ENCODE measurements at places on chromosomes 5 and 9.

GRCh38 chr9:114271556-114272510, 51.1 kb upstream of the ORM1 start:
- DNase-seq, result peak; percentile 39

DNA sequence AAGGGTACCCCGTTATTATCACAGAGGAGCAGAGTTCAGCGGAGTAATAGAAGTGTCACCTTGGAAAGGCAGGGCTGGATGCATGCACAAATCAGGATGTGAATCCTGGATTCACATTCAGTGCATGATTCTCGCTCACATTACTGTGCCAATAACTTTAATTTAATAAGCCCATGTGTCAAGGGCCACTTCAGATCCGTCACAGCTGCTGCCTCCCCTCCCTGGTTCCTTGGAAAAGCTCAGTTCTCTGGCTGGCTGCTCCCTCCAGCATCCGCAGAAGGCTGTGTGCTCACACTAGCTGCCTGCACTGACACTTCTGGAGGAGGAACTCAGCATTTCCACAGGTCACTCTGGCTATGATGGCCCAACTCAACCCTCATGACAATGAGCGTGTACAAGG, 256.8 kb upstream of the ADAMTS16 start:
- DNase-seq, result no peak

DNA sequence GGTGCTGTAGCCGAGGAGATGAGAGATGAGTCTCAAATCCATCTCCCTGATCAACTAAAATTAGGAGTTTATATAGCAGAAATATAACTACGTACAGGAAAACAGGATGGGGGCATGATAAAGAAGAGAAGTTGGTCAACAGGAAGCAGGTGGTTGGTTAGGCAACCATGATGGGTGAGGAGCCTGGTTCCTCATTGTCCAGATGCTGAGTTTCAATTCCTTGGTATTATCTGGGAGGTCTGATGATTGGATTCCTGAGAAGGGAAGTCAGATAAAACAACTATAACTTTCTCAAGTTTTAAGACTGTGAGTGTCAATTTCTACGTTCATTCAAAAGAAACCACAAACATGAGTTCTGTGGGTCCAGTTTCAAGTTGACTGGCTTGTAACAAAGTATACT, 323.9 kb downstream of the MTRR start:
- DNase-seq, result no peak

DNA sequence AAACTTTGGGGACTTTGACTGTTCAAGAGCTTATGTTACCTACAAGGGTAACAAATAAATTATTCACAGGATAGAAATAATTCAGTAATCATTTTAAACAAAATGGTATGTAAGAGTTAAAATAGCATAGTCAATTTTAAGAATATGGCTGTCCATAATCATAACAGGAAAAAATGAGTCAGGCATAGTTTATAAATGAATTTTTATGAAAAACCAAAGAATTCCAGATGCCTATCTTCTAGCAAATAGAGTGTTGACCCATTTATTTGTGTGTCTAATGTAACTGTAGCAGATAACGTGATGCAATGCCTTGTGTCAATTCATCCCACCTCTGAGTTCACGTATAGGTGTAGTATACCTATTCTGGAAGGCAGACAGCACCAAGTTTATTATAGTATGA, 169.7 kb upstream of the CDH9 start:
- no peak for DNase-seq

DNA sequence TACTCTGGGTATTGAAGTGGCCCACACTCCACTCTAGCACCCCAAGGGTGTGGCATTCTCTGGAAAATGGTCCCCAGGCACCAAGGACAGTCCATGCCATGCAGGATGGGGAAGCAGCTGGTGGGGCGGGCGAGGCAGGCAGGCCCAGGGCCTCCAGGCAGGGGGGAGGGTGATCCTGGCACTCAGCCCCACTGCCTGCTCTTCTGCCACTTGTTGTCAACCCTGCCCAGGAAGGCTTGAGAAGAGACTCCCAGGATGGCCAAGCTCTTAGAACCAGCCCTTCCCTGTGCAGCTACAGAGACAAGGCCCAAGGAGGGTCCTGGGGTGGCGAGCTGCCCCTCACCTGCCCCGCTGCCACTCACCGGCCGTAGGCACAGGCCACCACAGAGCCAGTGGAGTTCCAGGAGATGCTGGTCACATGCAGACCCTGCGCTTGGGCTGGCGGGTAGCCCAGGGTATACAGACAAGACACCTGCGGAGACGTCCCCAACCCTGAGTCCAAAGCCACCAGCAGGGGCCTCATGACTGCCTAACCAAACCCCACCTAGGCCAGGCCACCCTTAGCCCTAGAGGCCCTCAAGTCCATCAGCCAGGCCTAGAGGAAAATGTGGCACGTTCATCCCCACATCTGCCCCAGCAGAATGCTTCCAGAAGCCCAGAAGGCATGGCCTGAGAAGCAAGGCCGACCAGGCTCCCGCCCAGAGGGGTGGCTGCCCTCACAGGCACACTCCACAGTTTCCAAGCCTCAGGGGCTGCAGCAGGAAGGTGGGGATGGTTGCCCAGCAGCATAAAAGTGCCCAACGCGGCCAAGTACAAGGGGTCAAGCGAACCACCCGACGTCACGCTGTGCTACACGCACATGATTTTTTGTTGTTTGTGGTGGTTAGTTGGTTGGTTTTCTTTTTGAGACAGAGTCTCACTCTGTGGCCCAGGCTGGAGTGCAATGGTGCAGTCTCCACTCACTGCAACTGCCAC, 19.8 kb downstream of the DYNC2I2 start:
- DNase-seq, result peak; percentile 34

- no peak for DNase-seq
Observed at GRCh38 chr9:1910269-1910811, 104.8 kb upstream of the SMARCA2 start.

DNA sequence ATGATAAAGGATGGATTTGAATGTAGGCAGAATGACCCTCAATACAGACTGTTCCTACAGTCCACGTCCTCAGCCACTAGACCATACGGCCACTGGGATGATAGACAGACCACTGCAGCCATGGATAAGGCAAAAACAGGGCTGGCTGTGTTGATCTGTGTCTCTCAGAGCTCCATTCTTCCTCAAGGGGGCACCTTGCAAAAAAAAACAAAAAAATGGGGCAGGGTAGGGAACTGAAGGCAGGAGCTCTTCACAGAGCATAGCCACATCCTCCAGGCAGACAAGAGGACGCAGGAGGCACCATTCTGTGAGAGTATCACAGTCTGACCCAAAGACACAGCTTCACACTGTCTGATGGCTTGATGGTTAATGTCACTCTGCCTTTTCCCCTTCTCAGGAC, 61.2 kb upstream of the GABRP start:
- DNase-seq, result no peak

DNA sequence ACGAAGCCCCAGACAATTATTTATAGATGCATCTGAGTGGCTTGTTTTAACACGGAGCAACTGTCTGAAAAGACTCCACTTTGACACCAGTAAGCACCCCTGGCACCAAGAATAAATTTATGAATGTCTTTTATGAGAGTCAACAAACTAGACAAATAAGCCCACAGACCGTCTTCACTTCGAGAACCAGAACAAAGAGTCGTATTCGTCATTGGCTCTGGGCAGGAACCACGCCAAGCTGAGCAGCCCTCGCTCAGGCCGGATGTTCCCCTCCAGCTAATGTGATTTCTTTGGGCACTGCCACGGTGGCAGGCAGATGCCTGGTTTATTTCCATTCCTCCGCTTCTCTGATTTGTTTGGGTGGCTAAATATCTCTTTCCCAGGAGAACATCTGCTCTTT, 91.9 kb upstream of the STC2 start:
- peak; percentile 79 for DNase-seq

DNA sequence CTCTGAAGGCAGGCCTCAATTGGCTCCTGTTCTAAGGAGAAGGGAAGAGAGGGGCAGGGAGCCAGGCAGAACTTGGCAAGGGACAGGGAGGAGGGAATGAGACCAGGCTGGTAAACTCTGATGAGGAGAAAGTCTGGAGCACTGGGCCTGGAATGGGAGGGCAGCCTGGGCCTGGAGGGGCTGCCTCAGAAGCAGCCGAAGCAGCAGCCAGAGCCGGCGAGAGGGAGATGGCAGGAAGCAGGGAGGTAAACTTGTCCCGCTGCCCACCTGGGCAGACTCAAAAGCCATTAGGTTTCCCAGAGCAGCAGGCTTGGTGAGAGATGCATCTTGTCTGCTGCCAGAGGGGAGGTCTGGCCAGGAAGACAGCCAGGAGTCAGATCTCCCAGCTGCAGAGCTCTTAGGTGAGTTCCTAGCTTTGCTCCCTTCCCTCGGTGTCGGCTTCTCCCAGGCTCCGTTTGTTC, 37.0 kb upstream of the CRB2 start:
- no peak for DNase-seq

- DNase-seq, result no peak
Observed at GRCh38 chr9:116319480-116319879, 165.9 kb downstream of the PAPPA start.

DNA sequence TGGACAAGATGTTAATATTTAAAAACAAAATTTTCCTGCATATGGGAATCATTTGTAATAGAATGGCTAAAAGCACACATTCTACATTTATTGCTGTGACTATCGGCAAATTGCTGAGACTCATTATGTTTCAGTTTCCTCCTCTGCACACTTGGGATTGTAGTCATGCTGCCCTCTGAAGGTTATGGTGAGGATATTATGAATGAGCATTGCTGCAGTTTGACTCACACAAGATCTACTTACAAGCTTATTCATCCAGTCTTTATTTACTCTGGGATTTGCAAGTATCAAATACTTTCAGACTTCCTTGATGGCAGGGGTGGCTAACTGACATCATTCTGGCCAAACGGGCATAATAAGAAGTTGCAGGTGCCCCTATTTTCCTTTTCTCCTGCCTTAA, 9.5 kb upstream of the NFIL3 start:
- DNase-seq, result peak; percentile 79

GRCh38 chr5:60822285-60822556, 21.8 kb downstream of the ELOVL7 start:
- DNase-seq, result no peak

DNA sequence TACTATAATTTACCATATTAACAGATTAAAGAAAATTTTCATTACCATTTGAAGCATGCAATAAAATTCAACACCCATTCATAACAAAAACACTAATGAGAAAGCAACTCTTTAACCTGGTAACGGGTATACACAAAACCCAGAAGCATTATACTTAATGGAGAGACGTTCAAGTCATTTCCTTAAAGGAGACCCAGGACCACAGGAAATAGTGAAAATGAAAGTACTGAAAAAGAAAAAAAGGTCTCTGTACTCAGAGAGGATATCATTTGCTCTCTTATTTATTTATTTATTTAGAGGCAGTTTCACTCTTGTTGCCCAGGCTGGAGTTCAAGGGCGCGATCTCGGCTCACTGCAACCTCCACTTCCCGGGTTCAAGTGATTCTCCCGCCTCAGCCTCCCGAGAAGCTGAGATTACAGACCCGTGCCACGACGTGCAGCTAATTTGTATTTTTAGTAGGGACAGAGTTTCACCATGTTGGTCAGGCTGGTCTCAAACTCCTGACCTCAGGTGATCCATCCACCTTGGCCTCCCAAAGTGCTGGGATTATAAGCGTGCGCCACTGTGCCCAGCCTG, 61.6 kb downstream of the SETX start:
- DNase-seq, result no peak

- DNase-seq, result peak; percentile 88
Observed at GRCh38 chr9:121350993-121351561, 19.0 kb downstream of the STOM start.

GRCh38 chr5:131373265-131373664, 109.4 kb downstream of the CDC42SE2 start:
- no peak for DNase-seq

DNA sequence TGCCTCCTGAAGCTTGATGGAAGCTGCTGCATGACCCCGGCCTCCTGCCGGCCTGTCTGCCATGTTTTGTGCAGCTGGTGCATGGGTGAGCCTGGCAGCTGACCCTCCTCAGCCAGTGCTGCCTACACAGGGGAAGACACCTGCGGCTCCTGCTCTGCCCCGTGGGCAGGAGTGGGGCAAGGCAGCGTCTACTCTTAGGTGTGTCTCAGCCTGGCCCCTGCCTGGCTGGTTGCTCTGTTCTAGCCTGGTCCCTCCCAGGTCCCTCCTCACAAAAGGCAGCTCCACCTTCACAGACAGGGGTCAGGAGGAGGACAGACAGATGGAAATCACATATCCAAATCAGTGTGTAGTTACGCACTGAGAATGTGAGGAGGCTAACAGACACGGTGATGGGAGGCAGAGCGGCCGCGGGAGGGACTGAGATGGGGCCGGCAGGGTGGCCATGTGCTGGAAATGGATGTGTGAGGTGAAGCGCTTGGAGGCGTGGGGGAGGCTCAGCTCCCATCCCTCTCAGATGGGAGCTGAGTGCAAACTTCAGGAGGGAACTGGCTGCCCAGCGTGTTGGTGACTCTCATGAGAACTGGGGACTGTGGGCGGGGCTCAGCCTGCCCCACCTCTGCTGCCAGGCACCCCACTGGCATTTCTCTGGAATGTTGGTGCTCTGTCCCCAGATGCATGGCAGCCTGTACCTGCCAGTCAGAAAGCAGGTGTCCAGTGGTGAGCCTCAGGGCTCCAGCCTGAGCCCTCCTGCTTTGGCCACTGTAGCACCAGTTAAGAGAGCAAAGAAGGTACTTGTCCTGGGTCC, 43.4 kb downstream of the PPARGC1B start:
- no peak for DNase-seq

DNA sequence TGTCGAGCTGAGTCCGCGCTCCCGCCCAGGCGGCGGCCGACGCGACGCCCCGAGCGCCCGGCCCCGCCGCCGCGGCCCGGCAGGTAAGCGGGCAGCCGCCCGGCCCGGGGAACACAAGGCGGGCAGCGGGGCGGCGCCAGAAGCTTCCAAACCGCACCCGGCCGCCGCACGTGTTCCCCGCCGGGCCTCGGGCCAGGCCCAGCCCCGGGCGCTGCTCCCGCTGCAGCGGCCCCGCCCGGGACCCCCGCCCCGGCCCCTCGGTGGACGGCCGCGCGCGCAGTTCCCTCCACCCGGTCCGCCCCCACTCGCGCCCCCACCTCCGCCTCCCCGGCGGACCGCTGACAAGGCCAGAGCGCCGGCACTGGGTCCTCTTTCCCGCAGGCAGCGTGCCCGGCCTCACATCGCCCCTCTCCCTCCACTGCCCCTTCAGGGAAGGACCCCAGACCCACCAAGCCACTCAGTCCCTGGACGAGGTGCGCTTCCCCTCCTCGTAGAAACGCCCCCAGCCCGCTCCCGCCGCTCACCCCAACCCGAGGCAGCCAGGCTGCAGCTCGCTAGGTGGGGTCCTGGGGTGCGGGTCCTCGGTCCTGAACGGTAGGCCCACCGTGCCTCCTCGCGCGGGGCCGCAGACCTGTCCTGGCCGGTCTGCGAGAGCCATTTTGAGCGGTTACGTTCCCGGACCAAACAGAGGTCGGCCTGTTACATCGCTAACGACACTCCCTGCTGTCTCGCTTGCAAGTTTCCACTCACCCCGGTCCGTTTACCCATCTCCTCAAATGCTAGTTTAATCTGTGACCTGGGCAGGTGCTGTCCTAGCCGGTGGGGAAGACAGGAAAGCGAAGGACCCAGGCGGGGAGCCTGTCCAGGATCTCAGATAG, 475 bp downstream of the WDR5 start:
- DNase-seq, result peak; percentile 6

GRCh38 chr9:137748311-137748710, 129.3 kb upstream of the CACNA1B start:
- no peak for DNase-seq

GRCh38 chr9:5408596-5408995, 29.1 kb downstream of the PLGRKT start:
- no peak for DNase-seq

- DNase-seq, result peak; percentile 13
Observed at GRCh38 chr5:168244838-168245559, 46.4 kb upstream of the WWC1 start.

- peak; percentile 43 for DNase-seq
Observed at GRCh38 chr9:18338042-18338441, 135.9 kb upstream of the ADAMTSL1 start.

GRCh38 chr5:1554410-1554967, 30.7 kb upstream of the LPCAT1 start:
- DNase-seq, result no peak

GRCh38 chr5:38669361-38669880, 113.0 kb upstream of the LIFR start:
- DNase-seq, result no peak
